ENCODE measurements at places on chromosomes 13 and 19.

DNA sequence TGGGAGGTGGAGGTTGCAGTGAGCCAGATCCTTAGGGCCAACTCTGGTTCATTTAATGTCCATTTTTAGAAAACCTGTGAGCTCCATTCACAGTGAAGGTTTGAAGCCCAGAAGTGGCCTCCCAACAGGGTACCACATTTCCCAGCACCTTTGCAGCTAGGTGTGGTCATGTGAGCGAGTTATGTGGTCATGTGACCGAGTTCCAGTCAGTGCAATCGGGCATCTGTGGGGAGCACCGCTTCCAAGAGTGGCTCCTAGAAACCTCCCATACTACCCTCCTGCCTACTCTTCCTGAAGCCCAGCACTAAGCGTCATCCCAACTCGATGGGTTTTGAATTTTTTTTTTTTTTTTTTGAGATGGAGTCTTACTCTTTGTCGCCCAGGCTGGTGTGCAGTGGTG, 663 bp upstream of the PLA2G4C start:
- DNase-seq: no peak

- DNase-seq: no peak
These were observed 45.7 kb downstream of the TPP2 start for GRCh38 chr13:102642475-102642874.

DNA sequence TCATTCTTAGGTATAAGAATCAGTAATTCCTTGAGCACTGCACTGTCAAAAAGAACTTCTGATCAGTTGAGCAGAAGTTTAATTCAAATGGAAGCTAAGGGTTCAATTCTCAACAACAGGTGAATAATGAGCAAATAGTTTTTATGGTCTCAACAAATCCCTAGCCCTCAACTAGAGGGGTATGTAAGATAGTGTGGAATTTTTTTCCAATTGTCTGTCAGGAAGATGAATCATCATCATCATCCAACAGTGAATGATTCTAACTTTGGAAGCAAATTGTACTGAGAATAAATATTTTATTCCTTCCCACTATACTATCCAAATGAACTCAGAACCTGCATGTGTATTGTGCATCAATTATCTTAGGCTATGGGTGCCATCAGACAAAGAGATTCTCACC, 372.7 kb downstream of the ENOX1 start:
- DNase-seq: no peak

GRCh38 chr13:110445183-110445582, 116.3 kb downstream of the RAB20 start:
- DNase-seq: no peak

- no peak for DNase-seq
These were observed 927 bp downstream of the CHAMP1 start for GRCh38 chr13:114315074-114315785.

GRCh38 chr13:24362435-24362952, 53.1 kb downstream of the C1QTNF9 start:
- DNase-seq: no peak

DNA sequence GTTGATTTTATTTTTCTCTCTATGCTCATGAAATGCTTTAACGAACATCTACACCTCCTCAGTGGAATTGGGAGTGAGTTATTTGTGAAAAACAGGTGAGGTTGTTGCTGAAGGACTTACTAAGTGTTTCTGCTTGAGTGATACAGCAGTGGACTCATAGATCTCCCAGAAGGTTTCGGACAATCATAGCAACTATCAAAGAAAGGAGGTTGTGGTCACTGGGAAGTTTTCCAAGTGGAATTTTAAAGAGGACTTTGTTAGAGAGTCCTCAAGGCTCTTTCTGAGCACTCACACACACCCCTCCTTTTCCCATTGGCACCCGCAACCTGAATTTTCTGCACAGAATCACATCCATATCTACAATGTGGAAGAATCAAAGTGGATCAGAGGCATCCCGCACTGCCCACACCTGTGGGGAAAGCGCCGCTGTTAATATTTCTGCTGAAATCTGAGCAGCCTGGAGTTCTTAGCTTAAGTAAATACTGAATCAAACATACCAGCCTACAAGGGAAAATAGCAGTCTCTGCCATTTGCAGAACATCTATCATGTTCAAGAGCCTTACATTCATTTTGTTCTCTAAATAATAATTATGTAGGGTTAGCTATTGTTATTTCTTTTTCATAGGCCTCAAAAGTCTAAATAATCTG, 719.4 kb downstream of the DIAPH3 start:
- no peak for DNase-seq

GRCh38 chr13:39451860-39452301, 151.1 kb downstream of the LHFPL6 start:
- DNase-seq: no peak

- DNase-seq: no peak
These were observed 22.6 kb downstream of the FAM124A start for GRCh38 chr13:51244637-51245405.

GRCh38 chr13:97938706-97939475, 14.6 kb upstream of the IPO5 start:
- DNase-seq: no peak

DNA sequence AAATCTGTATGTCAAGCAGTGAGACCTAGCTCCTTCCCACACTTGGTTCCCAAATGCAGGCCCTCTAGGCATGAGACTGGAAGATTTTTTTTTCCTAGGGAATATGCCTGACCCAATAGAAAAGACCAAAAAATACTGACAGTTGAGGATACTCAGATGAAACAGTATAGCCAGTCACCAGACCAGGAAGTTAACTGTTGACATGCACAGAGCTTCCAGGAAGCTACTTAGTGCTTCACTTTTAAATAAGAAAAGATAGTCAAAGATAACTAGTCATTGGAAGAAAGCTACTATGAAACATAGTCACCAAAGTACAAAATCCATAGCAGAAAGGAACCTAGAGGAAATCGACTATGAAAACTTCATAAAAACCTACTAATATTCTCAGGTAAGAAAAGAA, 32.3 kb downstream of the BRCA2 start:
- DNase-seq: no peak

DNA sequence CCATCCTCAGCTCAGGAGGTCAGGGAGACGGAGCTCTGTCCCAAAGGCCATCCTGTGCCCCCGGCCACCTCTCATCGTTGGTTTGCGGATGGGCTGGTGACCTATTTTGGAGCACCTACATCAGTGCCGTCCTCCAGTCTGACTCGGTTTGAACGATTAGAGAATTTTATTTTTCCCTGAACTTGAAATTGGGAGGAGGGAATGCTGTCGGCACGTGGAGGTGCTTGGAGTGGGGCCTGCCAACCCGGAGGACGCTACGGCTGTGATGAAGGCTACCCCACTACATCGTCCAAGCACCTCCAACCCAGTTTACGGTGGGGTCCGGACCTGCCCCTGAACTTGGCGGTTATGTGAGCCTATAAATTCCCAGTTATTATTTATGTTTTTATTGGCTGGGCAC, 3.0 kb upstream of the ZNF554 start:
- DNase-seq: no peak

DNA sequence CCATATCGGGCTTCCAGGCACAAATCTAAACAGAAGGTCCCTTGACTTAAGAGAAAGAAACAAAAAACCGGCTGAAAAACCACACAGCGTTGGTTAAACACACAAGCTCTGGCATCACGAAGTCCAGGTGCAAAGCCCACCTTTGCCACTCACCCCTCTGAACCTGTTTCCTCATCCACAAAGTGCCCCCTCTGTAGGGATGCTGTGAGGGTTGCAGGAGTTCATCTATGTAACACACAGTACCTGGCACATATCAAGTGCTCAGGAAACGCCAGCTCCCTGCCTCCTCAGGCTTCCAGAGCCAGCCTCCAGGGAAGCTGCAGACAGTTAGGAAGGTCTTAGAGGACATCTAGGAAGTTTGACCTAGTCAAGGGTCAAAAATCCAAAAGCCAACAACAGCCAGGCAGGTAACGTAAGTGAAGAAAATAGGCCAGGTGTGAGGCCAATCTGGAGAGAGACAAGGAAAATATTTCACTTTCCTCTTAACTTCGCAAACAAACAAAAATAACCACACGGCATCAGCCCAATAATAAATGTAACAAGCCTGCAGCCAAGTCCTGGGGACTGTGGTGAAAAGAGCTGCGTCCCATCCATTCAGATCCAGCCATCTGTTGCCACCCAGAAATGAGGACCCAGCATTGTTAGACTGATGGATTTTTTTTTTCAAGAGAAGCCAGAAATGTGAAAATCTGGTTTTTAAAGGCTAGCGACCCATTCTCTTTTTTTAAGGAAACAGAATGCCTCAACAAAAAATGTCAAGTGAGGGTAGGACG, 10.0 kb downstream of the KDELR1 start:
- no peak for DNase-seq

- DNase-seq: no peak
These were observed 220.9 kb downstream of the FOXO1 start for GRCh38 chr13:40445557-40445990.

- no peak for DNase-seq
These were observed 25.9 kb downstream of the EFNA2 start for GRCh38 chr19:1311543-1312091.

DNA sequence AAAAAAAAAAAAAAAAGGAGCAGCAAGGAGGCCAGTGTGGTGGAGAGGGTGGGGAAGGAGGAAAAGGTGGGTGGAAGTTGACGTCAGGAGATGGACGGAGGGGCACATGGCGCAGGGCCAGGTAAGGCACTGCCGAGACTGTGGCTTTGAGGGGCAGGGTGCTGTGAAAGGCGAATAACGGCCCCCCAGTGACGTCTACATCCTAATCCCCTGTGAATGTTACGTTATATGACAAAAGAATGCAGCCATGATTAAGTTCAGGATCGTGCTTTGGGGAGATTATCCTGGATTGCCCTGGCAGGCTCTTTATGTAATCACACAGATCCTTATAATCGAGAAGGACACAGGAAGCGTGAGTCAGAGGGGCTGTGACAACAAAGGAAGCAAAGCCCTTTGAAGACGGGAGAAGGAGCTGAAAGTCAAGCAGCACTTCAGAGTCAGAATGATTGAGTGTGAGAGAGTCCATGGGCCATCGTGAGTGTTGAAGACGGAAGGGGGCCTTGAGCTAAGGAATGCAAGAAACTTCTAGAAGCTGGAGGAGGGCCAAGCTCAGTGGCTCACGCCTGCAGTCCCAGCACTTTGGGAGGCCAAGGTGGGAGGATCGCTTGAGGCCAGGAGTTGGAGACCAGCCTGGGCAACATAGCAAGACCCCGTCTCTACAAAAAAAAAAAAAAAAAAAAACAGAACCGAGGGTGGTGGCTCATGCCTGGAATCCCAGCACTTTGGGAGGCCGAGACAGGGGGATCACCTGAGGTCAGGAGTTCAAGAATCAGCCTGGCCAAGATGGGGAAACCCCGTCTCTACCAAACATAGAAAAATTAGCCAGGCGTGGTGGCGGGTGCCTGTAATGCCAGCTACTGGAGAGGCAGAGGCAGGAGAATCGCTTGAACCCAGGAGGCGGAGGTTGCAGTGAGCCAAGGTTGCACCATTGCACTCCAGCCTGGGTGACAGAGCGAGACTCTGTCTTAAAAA, 13.8 kb upstream of the CEACAM16 start:
- no peak for DNase-seq

DNA sequence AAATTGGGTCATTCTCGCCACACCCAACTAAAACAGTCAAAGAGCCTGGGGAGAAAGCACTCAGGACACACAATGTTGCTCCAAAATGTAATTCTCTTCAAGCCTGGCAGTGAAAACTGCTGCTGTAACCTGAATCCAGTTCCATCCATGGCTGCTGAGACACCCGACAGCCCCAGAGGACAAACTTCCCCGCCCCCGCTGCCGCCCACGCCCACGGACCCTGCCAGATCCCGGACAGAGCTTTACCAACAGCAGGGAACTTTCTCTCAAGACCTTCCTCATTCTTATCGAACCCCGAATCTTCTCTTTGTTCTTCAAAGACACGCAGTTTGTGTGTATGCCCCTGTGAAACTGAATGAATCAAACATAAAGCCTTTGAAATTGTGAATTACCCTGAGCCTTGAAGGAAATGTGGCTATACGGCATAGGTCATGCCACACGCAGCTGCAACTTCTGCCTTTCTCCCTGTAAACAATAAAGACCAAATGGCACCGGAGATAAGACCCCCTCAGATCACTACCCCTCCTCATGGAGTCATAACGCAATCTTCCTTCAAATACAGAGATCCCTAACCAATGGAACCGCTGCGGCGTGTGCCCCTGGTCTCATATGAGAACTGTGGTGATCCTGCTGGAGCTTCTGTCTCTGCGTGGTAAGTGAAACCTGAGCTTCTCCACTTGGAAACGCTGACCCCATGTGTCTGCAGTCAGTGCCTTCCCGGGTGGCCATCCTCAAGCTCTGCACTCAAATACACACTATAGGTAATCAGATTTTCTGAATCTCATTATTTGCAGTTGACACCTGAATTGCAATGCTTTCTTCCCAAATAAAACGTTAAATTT, 4.8 kb upstream of the LAMP1 start:
- DNase-seq: no peak

DNA sequence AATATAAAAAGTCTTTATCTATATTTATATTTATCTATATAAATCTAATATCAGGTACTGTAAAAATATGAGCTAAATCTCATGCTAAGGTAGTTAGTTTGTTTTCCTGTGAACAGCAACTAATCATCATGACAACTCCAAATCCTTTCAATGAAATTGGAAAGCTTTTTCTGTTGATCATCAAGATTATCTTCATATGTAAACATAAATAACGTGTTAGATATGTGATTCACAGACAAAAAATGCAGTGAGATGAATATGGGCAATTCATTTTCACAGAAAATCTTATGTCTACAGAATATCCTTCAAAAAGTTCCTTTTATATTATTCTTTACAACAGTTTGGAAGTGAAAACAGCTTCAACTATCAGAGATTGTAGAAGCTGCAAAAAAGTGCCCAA, 41.7 kb upstream of the EEF1AKMT1 start:
- no peak for DNase-seq

- no peak for DNase-seq
These were observed 15.1 kb downstream of the PEPD start for GRCh38 chr19:33506498-33506897.

DNA sequence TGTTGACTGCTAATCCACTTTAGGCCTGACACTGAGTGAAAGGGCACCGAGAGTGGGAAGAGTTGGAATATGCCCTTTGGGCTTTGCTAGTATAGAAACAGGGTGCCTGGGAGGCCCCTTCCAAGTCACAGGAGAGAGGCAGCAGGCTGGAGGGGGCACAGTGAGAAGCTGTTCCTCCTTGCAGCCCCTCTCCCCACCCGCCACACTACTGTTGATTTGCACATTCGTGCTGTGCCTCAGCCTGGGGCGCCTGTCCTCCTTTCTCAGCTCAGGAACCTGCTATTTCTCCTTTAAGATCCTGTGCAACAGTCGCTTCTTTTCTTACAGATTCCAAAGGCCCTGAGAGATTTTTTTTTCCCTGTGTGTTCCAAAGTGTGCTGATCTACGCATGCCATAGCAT, 2.8 kb upstream of the B3GLCT start:
- DNase-seq: no peak

GRCh38 chr19:2550431-2551171, 74.7 kb downstream of the GADD45B start:
- DNase-seq: no peak

All from activated T-helper 2 cell treated with anti-CD3 and anti-CD28 coated beads, Interferon-gamma antibody, Interleukin-2, Interleukin-4, amounts not matched to agents 10 μg/mL and 5 μg/mL and 100 μg/mL, durations not matched to agents 14 hours and 24 hours and 36 hours (primary cell).